ENCODE measurements at places on chromosomes 12 and 14.

DNA sequence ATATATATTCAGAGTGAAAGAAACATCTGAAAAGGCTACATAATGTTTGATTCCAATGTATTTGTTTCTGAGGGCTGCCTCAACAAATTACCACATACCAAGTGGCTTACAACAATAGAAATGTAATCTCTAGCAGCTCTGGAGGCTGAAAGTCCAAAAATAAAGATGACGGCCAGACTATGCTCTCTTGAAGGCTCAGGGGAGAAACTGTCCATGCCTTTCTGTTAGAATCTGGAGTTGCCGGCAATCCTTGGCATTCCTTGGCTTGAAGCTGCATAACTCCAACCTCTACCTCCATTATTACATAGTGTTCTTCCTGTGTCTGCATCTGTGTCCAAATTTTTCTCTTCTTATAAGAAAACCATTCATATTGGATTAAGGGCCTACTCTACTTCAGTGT lies 68.1 kb upstream of the PLEKHG7 start:
- no peak for DNase-seq

DNA sequence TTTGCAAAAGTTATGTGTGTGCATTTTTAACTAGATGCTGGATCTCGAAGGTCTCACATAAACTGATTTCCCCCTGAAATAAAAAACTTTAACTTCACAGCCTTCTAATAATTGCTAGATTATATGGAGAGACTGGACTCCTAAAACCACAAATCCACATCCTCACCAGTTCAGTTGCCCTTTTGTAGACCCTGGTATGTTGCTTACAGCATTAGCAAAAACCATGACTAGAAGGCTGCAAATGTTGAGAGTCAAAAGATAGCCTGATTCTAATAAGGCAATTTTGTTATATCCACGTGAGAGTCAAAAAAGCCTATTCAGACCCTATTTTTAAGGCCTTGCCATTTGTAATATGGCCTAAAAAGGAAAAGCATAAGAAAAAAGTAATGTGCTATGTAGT lies 37.4 kb downstream of the RASSF8 start:
- no peak for DNase-seq

DNA sequence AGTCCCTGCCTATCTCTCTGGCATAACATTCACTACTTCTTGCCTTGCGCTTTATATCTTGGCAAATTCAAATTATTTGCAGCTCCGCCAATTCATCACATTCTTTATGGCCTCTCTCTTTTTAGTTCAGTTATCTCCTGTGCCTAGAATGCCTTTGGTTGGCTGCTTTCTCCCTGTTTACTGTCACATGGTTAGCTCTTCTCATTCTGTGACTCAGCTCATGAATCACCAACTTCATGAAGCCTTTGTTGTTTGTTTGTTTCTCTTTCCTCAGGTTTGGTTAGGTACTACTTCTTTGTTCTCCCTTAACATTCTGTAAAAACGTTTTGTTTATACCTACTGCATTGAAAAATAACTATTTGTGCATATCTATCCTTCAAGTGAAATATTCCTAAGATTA lies 376.5 kb upstream of the GARIN6 start:
- DNase-seq, result no peak

- no peak for DNase-seq
These were observed 1206.5 kb upstream of the FLRT2 start for GRCh38 chr14:84323450-84323849.

DNA sequence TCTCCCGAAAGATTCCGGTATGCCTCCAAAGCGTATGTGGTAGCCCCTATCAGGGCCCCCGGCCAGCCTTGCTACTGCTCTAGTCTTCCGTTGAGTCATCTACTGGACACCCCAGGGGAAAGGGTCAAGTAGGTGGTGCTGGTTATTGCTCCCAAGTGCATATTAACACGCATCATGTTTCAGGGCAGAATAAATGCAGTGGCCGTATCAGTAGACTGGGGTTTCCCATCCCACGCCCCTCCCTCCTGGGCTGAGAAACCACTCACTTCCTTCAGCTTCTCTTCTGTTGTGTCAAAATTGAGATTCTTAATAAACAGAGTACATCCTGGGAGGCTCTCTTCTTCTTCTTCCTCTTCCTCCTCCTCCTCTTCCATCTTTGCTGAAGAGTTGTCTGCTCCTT lies 39.3 kb downstream of the RBM19 start:
- no peak for DNase-seq

- no peak for DNase-seq
These were observed 947.7 kb downstream of the GALC start for GRCh38 chr14:87045246-87045645.

DNA sequence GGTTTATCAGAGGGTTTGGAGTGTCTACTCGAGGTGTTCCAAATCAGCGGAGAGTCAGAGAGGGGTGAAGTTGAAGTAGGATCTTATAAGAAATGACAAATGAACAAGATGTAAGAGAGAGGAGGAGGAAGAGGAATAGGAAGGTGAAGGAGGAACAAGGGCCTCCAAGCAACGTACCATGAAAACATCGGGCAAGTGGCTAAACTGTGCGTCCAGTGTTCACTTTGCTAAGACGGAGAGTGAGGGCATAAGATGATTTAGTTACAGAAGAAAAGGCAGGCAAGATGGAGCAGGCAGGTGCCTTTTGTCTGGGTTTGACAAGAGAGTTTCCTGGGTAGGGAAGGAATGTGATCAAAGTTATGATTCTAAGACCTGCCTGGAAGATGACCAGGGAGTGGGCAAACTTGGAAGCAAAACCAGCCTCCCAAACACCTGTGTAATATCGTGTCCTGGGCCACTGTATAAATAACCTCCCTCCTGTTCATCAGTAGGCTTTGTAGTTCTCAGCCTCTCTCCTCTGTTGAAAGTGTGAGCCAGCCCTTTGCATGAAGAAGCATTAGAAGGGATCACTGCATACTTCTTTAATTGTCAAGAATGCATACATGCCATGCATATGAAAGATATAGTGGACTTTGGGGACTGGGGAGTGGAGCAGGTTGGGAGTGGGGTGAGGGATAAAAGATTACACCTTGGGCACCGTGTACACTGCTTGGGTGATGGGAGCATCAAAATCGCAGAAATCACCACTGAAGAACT lies 111.4 kb downstream of the ZFP36L1 start:
- no peak for DNase-seq

DNA sequence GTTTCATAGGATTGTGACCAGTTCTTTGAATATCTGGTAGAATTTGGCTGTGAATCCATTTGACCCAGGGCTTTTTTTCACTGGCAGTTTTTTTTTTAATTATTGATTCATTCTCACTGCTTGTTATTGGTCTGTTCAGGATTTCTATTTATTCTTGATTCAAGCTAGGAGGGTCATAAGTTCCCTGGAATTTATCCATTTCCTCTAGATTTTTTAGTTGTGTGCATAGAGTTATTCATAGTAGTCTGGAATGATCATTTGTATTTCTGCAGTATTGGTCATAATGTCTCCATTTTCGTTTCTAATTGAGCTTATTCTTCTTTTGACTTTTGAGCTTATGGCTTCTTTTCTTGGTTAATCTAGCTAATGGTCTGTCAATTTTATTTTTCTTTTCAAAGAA lies 291.6 kb downstream of the AKAP6 start:
- DNase-seq, result no peak

Measured in naive thymus-derived CD8-positive, alpha-beta T cell (primary cell).